ENCODE measurements at places on chromosomes 7 and 10.

DNA sequence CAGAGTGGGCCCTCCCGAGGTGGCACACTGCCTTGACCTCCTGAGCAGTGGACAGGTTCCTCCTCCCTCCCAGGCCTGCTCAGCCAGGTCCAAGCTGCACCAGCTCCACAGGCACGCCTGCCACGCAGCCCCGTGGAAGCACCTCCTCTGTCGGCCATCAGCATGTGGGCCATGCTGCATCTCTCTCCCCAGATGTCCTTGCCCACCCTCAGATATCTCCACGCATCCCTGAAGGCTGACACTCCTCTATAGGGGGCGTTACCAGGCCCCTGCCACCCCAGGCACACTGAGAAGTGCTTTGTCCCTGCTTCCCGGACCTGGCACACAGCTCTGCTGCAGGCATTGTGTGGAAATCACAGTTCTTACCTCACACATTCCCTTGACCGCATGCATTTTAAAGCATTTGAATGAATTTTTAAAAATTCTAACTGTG is 598.5 kb downstream of the SDK1 start:
- no peaks in the 10 kb centered on the region for H3K36me3 ChIP-seq
- peaks cover 4% of the 10 kb centered on the region for H3K4me1 ChIP-seq

DNA sequence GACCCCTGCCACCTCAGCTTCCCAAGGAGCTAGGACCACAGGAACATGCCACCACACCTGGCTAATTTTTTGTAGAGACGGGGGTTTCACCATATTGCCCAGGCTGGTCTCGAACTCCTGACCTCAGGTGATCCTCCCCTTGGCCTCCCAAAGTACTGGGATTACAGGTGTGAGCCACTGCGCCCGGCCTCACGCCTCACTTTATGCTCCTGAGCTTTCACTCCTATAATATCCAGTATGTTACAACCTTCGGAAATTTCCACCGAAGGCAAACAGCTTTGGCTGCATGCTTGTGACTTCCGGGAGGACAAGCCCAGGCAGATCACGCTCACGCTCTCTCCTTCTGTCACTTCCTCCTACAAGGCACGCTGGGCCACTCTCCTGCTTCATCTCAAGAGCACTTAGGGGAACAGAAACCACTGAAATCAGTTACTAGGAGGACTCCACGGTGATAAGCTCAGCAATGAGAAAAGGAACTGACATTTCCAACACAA is 4.4 kb upstream of the MAD1L1 start:
- peaks cover 25% of the 10 kb centered on the region for H3K4me1 ChIP-seq
- H3K36me3 ChIP-seq = peaks cover 25% of the 10 kb centered on the region
- H3K27me3 ChIP-seq = no peaks in the 10 kb centered on the region
- DNase-seq = peak; percentile 69
- no peak overlapping the region for H3K4me3 ChIP-seq

DNA sequence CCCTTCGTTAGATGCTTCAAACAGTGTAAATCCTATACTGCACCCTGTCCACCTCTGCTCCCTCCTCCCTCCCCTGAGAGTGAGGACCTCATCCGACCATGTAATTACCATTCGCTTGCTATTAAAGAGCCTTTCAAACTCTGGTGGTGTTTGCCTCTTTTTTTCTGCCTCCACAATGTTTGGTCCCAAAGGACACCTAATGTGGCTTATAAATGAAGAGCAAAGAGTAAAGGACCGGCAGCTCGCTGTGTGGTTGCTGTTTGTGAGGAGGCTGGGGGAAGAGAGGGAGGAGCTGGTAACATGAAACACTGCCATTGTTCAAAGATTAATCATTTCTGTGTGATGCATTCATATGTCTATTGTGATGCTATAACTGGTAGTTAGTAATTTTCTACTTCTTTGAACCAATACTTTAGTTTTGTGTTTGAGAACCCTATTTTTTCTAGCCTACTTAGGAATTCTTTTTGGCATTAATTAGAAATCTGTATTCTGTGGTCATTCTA is 27.9 kb downstream of the MTURN start:
- H3K4me3 ChIP-seq = no peak overlapping the region
- no peaks in the 10 kb centered on the region for H3K4me1 ChIP-seq
- peaks cover 30% of the 10 kb centered on the region for H3K36me3 ChIP-seq
- H3K27me3 ChIP-seq = no peaks in the 10 kb centered on the region

DNA sequence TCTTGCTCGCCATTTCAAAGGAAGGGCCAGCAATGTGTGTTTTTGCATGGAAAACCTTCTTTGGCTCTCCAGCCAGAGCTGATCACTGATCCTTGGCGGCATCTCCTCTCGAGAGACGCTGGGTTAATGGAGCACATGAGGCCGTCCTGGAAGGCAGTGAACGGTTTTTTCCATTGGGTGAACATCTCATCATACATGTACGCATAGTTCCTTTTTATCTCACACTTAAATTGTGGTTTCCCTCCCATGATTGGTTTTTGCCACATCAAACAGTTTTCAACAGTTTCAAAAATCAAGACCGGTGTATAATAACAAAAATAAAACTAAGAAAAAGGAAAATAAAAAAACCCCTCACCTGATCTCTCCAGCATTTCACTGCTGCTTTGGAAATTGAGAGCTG is 276.4 kb downstream of the TCF7L2 start:
- H3K27me3 ChIP-seq = no peaks in the 10 kb centered on the region
- no peaks in the 10 kb centered on the region for H3K36me3 ChIP-seq
- no peak overlapping the region for H3K4me3 ChIP-seq
- no peaks in the 10 kb centered on the region for H3K4me1 ChIP-seq

DNA sequence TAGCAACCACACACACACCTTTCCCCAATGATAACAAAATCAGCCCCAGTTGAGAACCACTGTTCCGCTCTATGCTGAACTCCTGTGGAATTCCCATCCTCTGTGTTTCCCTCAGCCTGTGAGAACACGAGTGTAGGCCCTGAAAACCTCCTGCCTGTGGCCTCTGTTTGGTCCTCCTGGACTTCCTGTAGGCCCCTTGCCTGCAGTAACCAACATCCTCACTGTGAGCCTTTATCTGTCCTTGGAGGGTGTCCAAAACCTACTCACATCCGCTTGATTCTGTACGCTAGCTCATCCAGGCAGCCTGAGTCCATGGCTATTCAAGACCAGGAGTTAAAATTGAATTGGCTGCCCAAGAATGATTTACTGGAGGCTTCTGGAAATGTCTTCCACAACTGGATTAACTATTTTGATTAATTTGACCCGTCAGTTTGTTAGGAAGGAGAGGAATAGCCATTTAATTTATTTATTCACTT is 149.8 kb downstream of the AKR1D1 start:
- H3K27me3 ChIP-seq = no peaks in the 10 kb centered on the region
- DNase-seq = no peak
- H3K4me1 ChIP-seq = no peaks in the 10 kb centered on the region
- H3K36me3 ChIP-seq = no peaks in the 10 kb centered on the region

DNA sequence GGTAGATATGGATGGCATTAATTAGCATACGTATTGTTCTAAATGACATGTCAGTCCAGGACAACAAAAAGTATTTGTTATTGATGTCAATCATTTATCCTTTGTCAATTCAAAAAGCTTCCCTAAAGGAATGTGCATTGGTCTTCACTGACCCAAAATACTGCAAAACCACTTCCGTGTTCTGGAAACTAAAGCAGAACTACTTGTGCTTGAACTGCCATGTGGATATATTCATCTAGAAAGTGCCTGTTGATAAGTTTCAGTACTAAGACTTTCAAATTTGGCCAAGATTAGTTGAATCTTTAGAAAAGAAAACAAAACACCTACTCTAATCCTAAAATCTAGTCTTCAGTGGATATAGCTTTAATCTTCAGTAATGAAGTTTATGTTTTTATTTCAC is 242.1 kb upstream of the PPP1R3A start:
- no peak overlapping the region for H3K4me3 ChIP-seq
- no peaks in the 10 kb centered on the region for H3K27me3 ChIP-seq
- no peaks in the 10 kb centered on the region for H3K4me1 ChIP-seq

GRCh38 chr10:3563298-3563697 is 221.7 kb downstream of the KLF6 start:
- DNase-seq = no peak
- H3K4me1 ChIP-seq = no peaks in the 10 kb centered on the region
- no peak overlapping the region for H3K4me3 ChIP-seq
- H3K27ac ChIP-seq = no peak overlapping the region
- no peaks in the 10 kb centered on the region for H3K36me3 ChIP-seq

- DNase-seq = no peak
- no peaks in the 10 kb centered on the region for H3K36me3 ChIP-seq
- no peak overlapping the region for H3K27ac ChIP-seq
- H3K4me1 ChIP-seq = no peaks in the 10 kb centered on the region
- no peaks in the 10 kb centered on the region for H3K27me3 ChIP-seq
Observed at GRCh38 chr7:131190146-131190545, 137.5 kb upstream of the MKLN1 start.

GRCh38 chr7:55827577-55827976 is 35.0 kb downstream of the SEPTIN14 start:
- H3K27me3 ChIP-seq = no peaks in the 10 kb centered on the region
- no peak overlapping the region for H3K4me3 ChIP-seq
- no peaks in the 10 kb centered on the region for H3K36me3 ChIP-seq
- H3K4me1 ChIP-seq = no peaks in the 10 kb centered on the region
- DNase-seq = no peak

DNA sequence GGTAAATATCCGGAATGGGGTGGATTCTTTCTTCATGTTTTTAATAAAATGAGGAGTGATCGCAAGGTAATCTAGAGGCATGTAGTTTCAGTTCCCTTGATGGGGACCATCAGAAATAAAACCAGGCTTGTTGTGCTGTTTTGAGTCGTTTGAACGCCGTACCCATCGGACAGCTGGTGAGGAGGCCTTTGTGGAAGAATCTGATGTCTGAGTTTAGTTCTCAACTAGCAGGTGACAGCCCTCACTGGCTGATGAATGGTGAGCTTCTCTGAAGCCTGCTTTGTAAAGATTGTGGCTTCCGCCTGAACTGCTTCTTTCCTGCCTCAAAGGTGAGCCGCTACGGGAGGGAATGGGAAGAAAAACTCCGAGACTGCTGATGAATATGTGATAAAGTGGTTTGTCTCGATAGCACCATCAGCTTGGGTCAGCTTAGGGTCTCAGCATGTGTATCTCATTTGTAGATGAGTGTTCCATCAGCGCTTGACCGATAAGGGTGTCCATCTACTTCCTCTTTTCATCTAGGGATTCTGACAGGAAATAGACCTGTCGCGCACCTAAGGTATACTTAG is 977 bp downstream of the TMEM248 start:
- peak overlapping the region; percentile 75 for H3K4me3 ChIP-seq
- H3K27ac ChIP-seq = peak overlapping the region; percentile 84
- no peaks in the 10 kb centered on the region for H3K27me3 ChIP-seq
- no peaks in the 10 kb centered on the region for H3K36me3 ChIP-seq
- peaks cover 65% of the 10 kb centered on the region for H3K4me1 ChIP-seq

GRCh38 chr7:102147008-102147407 is 139.7 kb upstream of the SH2B2 start:
- no peak overlapping the region for H3K4me3 ChIP-seq
- H3K36me3 ChIP-seq = no peaks in the 10 kb centered on the region
- H3K27me3 ChIP-seq = no peaks in the 10 kb centered on the region
- no peaks in the 10 kb centered on the region for H3K4me1 ChIP-seq

DNA sequence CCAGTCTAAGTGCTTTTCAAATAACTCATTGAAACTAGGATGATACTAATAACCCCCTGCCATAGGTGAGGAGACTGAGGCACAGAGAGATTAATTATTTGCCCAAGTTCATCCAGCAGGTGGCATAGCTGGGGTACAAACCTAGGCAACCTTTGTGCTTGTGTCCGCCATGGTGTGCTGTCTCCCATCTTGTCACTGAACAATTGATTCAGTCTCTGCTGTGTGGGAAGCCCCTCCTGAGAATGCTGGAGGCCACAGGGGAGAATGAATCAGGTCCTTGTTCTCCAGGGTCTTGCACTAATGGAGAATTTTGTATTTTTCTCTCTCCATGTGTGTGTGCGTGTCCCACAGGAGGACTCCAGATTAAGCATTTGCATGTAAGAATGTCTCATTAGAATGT is 15.8 kb upstream of the TMEM236 start:
- H3K36me3 ChIP-seq = no peaks in the 10 kb centered on the region
- no peak for DNase-seq
- no peak overlapping the region for H3K4me3 ChIP-seq
- no peak overlapping the region for H3K27ac ChIP-seq

DNA sequence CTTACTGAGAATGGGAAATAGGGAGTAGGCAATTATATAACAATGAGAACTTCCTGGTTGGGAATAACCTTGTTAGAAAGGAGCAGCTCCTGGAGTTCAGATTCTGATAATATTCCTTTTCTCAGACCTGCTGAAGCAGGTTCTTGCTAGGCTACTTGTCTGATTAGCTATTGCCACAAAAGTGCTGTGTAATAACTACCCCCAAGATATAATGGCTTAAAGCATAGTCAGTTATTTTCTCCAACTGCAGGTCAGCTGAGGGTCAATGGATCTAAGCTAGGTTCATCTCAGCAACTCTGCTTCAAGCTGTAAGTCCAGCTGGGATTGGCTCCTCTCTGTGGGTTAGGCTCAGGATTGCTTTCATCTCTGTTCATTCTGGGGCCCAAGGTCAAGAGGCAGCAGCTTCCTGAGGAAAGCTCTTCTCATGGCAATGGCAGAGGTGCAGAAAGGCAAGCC is 9.4 kb upstream of the CNOT4 start:
- DNase-seq = no peak
- H3K36me3 ChIP-seq = no peaks in the 10 kb centered on the region
- no peaks in the 10 kb centered on the region for H3K4me1 ChIP-seq
- no peak overlapping the region for H3K4me3 ChIP-seq
- H3K27ac ChIP-seq = no peak overlapping the region
- H3K27me3 ChIP-seq = no peaks in the 10 kb centered on the region

DNA sequence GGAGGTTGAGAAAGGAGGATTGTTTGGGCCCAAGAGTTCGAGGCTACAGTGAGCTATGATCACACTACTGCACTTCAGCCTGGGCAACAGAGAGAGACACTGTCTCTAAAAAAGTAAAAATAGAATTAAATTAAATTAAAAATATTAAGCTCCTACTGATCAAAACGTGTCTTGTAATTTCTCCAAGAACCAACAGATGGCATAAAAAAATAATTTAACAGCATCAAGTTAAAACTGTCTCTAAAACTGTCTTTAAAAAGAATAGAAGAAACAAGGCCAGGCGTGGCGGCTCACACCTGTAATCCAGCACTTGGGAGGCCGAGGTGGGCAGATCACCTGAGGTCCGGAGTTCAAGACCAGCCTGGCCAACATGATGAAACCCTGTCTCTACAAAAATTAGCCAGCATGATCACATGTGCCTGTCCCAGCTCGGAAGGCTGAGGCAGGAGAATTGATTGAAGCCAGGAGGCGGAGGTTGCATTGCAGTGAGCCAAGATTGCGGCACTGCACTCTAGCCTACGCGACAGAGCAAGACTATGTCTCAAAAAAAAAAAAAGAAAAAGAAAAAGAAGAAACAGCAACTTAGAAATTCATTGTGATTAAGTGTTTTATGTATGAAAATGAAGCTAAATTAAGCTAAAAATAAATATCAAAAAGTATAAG is 24.5 kb downstream of the MTPAP start:
- H3K4me1 ChIP-seq = no peaks in the 10 kb centered on the region
- no peak overlapping the region for H3K27ac ChIP-seq
- H3K4me3 ChIP-seq = no peak overlapping the region
- no peak for DNase-seq
- peaks cover 64% of the 10 kb centered on the region for H3K36me3 ChIP-seq
- H3K27me3 ChIP-seq = no peaks in the 10 kb centered on the region

- no peak for DNase-seq
- H3K27ac ChIP-seq = no peak overlapping the region
Observed at GRCh38 chr7:5472432-5473315, 49.0 kb upstream of the TNRC18 start.
